ENCODE measurements at places on chromosomes 7 and 10. TPM values are rescaled to one million over a fixed set of nuclear protein-coding genes. Genes with fewer than 3 reads are reported as not detected.

SLC29A3 gene
- total RNA-seq = 2.1 TPM

ZCWPW1 gene
- 5.6 TPM for total RNA-seq

CYP3A4 gene
- not detected for total RNA-seq

UPK3B gene
- 1.6 TPM for total RNA-seq

TAF6 gene
- total RNA-seq = 52.7 TPM

ACSM6 gene
- not detected for total RNA-seq

FAM25C gene
- not detected for total RNA-seq

SORCS3 gene
- total RNA-seq = not detected

DNA sequence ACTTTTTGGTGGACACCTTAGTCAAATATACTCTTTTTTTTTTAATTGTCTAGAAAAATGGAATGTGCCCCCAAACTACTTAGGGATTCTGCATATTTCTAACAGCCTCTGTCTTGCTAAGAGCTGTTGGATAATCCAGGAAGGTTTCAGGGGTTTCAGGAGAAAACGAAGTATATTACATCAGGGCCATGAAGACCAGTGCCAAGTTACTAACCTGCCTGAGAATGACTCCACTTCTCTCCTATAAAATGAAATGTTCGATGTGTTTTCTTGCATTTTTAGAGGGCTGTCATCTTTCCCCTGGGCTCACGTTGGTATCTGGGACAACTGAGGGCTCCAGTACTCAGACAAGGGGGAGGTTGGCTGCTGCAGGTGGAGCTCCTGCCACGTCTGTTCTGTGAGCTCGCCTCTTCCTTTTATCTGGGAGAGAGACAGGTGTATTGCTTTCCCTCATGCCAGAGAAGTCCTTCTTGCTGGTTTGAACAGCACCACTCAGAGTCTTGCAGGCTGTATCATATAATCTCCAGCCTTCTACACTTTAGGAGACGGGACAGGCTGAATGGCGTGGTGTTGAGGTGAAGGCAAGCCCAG lies 71.3 kb downstream of the CAMK1D start:
- DNase-seq = peak; percentile 18

DNA sequence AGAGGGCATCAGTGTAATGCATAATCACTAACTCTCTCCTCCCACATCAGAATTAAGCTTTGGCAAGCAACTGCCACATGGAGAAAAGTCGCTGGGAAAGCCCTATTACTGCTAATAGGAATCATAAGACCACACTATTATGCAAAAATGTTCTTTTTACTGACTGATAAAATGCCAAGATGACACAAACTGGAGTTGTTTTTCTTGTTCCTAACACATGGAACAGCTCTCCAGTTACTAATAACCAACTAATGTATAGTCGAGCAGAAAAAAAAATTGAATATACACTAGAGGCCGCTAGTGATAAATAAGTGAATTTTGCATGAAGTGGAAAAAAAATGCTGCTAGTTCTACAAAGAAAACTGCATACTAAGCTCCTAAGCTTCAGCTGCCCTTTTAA lies 165.6 kb downstream of the TPK1 start:
- DNase-seq = no peak

- no peak for DNase-seq
These were observed 1085.3 kb downstream of the KCNMA1 start for GRCh38 chr10:76552091-76552873.

DNA sequence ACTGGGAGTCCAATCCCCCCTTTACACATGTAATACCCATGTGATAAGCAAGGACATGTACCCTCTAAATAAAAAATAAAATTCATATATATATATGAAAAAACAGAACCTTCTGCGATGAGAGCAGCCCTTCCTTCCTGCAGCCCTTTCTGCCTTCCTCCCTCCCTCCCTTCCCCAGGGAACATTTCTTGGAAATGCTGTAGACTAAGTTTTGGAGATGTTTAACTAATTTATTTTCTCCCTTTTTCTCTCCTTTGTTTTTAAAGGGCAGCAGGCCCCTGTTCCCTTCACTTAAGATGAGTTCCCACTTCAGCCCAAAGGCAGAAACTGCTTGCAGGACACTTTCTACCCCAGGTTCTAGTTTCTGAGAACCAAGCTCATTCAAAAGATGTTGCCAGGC lies 179.2 kb downstream of the FRMD4A start:
- DNase-seq = no peak

- DNase-seq = no peak
These were observed 2.2 kb downstream of the IRF5 start for GRCh38 chr7:128939861-128940410.

- DNase-seq = no peak
These were observed 546.9 kb downstream of the KCNMA1 start for GRCh38 chr10:77090381-77091356.

GRCh38 chr7:128124786-128125185 lies 93.5 kb upstream of the LRRC4 start:
- DNase-seq = no peak

DNA sequence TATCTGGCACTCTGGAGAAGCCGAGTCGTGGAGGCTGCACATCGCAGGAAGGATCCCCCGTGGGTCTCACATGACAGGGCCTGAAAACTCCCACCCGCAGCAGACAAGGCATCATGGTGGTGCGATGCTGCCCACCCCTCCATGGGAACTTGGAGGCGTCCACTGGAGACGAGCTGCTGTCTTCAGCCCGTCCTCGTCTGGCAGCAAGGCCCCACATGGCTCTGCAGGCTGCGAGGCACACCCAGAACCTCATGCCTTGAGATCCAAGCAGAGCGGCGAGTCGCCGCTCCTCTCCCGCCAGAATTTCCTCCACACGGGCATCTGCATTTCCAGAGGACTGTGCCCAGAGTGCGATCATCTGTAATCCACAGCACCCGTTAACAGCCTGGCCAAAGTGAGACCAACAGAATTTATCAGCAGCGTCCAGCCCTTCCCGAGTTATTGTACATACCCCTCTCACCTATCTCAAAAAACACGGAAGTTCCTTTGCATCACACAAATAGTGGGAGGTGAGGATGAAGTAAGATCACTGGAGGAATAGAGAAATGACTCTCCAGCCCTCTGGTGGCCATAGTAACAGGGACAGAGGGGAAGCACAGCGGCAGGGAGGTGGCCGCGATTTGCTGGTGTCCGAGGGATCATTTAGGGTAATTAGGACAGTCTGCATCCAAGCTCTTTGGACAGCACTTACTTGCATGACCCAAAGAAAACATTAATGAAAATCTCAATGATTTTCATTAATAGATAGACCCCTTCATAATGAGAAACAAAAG lies 292.4 kb downstream of the USP6NL start:
- DNase-seq = no peak

- no peak for DNase-seq
These were observed 21.6 kb downstream of the CHN2 start for GRCh38 chr7:29216128-29216527.

DNA sequence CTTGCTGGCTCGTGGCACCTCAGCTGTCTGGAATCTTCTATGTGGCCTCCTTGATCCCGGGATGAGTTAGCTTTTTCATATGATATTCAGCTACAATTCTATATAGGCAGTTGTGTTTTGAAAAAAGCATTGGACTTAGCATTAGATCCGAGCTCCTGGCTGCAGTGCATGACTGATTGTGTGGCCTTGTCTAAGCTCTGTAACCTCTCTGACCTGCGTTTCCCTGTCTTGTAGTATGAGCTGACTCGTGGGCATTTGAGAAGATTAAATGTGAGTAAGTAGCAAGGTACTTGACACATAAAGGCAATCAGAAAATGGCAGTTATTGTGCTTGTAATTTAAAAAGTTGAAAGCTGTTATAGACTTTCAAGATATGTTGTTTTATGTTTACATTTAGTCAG lies 85.9 kb downstream of the CCNY start:
- no peak for DNase-seq

DNA sequence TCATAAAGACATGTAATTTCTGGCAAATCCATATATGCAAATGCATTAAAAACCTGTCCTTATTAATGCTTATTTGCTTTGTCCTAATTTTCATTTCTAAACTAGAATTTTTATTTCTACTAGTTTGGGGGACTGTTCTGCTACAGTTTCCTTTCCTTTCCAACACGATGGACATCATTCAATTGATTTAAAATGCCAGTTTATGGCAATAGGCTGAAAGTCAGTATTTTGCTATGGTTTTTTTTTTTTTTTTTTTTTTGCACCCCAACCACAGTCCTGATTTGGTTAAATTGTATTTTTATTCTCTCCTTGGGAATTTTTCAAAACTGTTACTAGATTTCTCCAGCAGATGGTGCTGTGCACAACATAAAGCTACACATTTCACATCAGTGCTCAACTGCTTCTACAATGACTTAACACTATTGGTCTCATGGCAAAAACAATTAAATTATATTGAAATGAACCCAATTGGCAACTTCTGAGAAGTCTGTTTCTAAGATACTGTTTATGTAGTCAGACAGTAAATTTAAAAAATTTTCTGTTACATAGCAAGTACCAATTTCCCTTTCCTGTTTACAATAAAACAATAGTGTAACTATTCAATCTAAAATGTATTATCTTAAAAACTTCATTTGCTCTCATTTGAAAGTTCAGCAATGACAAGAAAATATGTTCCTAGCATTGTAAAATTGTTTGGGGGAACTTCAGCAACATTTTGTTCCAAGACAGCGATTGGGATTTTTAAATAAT lies 193.8 kb upstream of the CCDC6 start:
- DNase-seq = no peak
